WTC11 (cell line): ENCODE measurements at places on chromosomes 16 and 17. TPM values are rescaled to one million over a fixed set of nuclear protein-coding genes. Genes with fewer than 3 reads are reported as not detected.

DNA sequence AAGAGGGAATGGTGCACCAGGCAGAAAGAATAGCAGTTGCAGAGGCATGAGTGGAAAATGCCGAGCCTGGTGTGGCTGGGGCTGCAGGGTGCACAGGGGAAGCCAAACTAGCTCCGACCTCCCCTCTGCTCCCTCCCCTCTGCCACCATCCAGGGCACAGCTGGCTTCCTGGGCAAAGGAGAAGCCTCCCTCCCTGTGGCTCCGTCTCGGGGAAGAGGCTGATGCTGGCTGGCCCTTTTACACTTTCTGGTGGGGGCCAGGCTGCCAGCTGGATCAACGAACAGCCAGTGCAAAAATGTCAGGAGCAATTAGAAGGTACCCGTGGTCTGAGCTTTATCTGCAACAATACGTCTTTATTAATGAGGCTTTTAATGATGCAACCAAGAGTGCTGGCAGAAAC lies 37.1 kb upstream of the KCNJ12 start:
- H3K4me3 ChIP-seq: no peak overlapping the region
- no peak overlapping the region for H3K27ac ChIP-seq
- no peaks in the 10 kb centered on the region for H3K27me3 ChIP-seq
- no peak for DNase-seq

GRCh38 chr16:64278196-64278595 lies 843.7 kb downstream of the CDH11 start:
- H3K4me3 ChIP-seq: no peak overlapping the region
- H3K36me3 ChIP-seq: no peaks in the 10 kb centered on the region
- no peak for DNase-seq
- no peaks in the 10 kb centered on the region for H3K27me3 ChIP-seq

DNA sequence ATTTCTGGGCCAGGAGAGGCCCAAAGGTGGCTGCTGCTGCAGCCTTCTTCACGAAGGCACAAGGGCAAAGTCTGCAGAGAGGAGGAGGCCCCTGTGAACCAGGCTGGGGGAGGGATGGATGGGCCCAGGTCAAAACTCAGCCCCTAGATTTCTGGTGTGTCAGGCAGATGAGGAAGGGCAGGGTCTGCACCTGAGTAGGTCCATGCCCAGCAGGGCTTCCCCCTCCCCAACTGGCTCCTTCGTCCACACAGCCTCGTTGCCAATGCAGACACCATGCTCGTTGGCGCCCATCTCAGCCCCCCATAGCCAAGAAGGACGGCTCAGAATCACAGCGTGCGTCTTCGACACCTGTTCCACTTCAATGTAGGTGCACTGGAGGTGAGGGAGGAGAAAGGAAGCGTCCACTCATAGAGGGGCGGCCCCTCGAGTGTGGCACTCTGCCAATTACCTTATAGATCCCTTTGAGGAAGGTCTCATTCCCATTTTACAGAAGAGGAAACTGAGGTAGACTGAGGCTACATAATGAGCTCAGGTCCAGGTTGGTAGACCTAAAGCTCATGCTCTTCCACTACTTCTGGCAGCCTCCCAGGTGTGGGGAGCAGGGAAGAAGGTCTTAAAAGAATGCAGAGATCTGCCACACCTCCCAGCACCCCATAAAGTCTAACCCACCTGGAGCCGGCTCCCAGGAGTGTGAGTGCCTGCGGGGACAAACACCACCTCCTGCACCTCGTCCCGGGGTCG lies 902 bp downstream of the SCRN2 start:
- peak overlapping the region; percentile 95 for H3K4me3 ChIP-seq
- peaks cover 38% of the 10 kb centered on the region for H3K4me1 ChIP-seq
- no peak overlapping the region for H3K27ac ChIP-seq
- H3K36me3 ChIP-seq: no peaks in the 10 kb centered on the region; the same call in 1 of the 2 replicates
- no peak for DNase-seq

GRCh38 chr16:74608944-74609343 lies 2.0 kb upstream of the GLG1 start:
- H3K4me3 ChIP-seq: no peak overlapping the region
- no peaks in the 10 kb centered on the region for H3K36me3 ChIP-seq
- peaks cover 30% of the 10 kb centered on the region for H3K4me1 ChIP-seq
- peak overlapping the region; percentile 74 for H3K27ac ChIP-seq
- no peak for DNase-seq
- H3K27me3 ChIP-seq: no peaks in the 10 kb centered on the region

GRCh38 chr17:40075201-40075941 lies 12.6 kb downstream of the THRA start:
- no peaks in the 10 kb centered on the region for H3K36me3 ChIP-seq
- H3K4me1 ChIP-seq: peaks cover 47% of the 10 kb centered on the region

DNA sequence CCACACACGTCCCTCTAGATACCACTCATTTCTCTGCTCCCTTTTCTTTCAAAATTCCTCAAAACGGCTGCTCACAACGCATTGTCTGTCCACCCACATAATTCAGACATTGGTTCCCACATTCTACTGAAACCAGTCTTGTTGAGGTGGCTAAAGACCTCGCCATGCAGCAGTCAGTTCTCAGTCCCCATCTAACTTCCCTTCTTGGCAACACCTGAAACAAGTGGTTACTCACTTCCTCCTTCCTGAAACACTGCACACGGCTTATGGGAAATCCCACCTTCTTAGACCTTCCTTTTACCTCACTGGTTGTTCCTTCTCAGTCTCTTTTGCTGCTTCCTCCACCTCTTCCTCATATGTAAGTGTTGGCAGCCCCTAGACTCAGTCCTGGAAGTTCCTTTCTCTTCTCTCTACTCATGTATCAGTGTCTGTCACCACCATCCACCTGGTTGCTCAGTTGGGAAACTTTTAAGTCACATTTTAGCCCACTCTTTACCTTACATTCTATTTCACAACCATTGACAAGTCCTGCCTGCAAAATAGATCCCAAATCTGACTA lies 277.1 kb downstream of the CEP112 start:
- H3K4me1 ChIP-seq: peaks cover 12% of the 10 kb centered on the region
- no peaks in the 10 kb centered on the region for H3K27me3 ChIP-seq
- no peak overlapping the region for H3K4me3 ChIP-seq
- no peaks in the 10 kb centered on the region for H3K36me3 ChIP-seq

GRCh38 chr16:11604783-11605563 lies 18.3 kb upstream of the LITAF start:
- peaks cover 31% of the 10 kb centered on the region for H3K4me1 ChIP-seq
- DNase-seq: no peak
- H3K27ac ChIP-seq: no peak overlapping the region
- no peak overlapping the region for H3K4me3 ChIP-seq
- no peaks in the 10 kb centered on the region for H3K36me3 ChIP-seq
- H3K27me3 ChIP-seq: peaks cover 7% of the 10 kb centered on the region

- peak; percentile 59 for DNase-seq
- no peaks in the 10 kb centered on the region for H3K36me3 ChIP-seq
These were observed 6.8 kb downstream of the KRT37 start for GRCh38 chr17:41417576-41418015.

DNA sequence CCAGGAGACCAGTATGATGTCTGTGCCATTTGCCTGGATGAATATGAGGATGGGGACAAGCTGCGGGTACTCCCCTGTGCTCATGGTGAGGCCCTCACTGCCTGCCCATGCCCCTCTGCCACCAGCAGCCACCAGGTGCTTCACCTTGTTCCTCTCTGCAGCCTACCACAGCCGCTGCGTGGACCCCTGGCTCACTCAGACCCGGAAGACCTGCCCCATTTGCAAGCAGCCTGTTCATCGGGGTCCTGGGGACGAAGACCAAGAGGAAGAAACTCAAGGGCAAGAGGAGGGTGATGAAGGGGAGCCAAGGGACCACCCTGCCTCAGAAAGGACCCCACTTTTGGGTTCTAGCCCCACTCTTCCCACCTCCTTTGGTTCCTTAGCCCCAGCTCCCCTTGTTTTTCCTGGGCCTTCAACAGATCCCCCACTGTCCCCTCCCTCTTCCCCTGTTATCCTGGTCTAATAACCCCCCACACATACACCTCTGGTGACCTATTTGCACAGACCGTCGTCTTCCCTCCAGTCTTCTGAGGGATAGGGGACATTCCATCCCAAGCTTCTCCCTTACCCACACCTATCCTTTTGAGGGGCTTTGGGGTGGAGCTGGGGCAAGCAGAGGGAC lies 3.7 kb downstream of the PFN1 start:
- H3K4me1 ChIP-seq: peaks cover 34% of the 10 kb centered on the region
- no peaks in the 10 kb centered on the region for H3K27me3 ChIP-seq
- H3K27ac ChIP-seq: peak overlapping the region; percentile 90
- DNase-seq: no peak

GRCh38 chr16:75433732-75434413 lies 570 bp upstream of the CFDP1 start:
- peaks cover 18% of the 10 kb centered on the region for H3K4me1 ChIP-seq
- peaks cover 8% of the 10 kb centered on the region for H3K27me3 ChIP-seq
- peaks cover 12% of the 10 kb centered on the region for H3K36me3 ChIP-seq
- H3K27ac ChIP-seq: peak overlapping the region; percentile 97

DNA sequence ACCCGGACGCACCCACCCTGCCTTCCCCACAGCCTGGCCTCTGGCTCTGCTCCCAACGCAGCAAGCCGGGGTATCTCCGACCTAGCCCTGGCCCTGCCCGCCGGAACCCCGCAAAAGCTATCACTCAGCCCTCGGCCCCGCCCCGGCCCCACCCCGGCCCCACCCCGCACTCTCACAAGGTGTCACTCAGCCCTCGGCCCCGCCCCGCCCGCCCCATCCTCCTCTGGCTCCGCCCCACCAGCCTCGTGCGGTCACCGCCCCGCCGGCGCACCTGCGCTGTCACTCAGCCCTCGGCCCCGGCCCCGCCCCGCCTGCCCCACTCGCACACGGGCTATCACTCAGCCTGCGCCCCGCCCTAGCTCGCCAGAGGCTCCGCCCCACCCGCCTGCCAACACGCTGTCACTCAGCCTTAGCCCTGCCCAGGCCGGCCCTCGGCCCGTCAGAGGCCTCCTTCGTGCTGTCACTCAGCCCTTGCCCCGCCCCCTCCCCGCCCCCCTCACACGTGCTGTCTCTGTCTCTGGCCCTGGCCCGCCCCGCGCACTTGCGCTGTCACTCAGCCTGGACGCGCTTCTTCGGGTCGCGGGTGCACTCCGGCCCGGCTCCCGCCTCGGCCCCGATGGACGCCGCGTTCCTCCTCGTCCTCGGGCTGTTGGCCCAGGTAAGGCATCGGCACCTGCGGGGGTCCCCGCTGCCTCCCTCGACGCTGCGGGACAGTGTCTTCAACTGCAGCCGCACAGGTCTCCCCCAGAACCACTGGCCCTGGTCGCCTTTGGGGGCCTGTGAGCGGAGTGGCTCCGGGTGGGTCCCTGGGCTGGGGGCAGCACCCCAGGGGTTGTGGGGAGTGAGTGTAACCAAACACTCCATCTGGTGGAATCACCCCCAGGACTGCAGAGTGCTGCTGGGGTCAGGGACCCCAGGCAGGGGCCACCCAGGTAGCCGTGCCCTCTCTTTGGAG lies at the start of gene CDH15:
TSS of gene CDH15 (plus strand) at position 533 of the 955 bp plus-strand sequence. CDS start at position 617, 84 bp downstream.
- H3K36me3 ChIP-seq: no peaks in the 10 kb centered on the region
- H3K4me3 ChIP-seq: peak within 1 kb of the TSS; percentile 75
- 0 out of 2 replicates have a peak within 1 kb of the TSS, but pooled peaks have one; percentile 2 for H3K27ac ChIP-seq
- peaks cover 14% of the 10 kb centered on the region for H3K4me1 ChIP-seq
- peak; percentile 99 for DNase-seq

GRCh38 chr17:50199803-50200456 lies 1.5 kb downstream of the COL1A1 start:
- H3K4me1 ChIP-seq: peaks cover 17% of the 10 kb centered on the region
- H3K27me3 ChIP-seq: peaks cover 47% of the 10 kb centered on the region
- H3K4me3 ChIP-seq: peak overlapping the region; percentile 86
- no peaks in the 10 kb centered on the region; the same call in 1 of the 2 replicates for H3K36me3 ChIP-seq
- DNase-seq: peak; percentile 85
- peak overlapping the region; percentile 85 for H3K27ac ChIP-seq

- H3K27ac ChIP-seq: 0 out of 2 replicates have a peak overlapping the region, but pooled peaks have one; percentile 23
- no peaks in the 10 kb centered on the region for H3K27me3 ChIP-seq
- DNase-seq: peak; percentile 32
- H3K4me1 ChIP-seq: no peaks in the 10 kb centered on the region
These were observed 14.4 kb downstream of the NTAN1 start for GRCh38 chr16:15041271-15042004.

GRCh38 chr17:80187515-80187941 lies 17.7 kb downstream of the CARD14 start:
- H3K4me3 ChIP-seq: no peak overlapping the region
- no peak overlapping the region for H3K27ac ChIP-seq
- H3K4me1 ChIP-seq: no peaks in the 10 kb centered on the region
- no peaks in the 10 kb centered on the region for H3K36me3 ChIP-seq
- H3K27me3 ChIP-seq: no peaks in the 10 kb centered on the region

The ZNF652 gene
- total RNA-seq: 40.8 to 46.0 TPM (median 44.2 TPM) in 3 replicates

The GP2 gene
- total RNA-seq: 6.0 to 8.3 TPM (median 6.6 TPM) in 3 replicates

The MYH3 gene
- total RNA-seq: 1.5 to 2.6 TPM (median 1.6 TPM) in 3 replicates
